Suprapubic skin (tissue), 4 donors: ENCODE measurements at places on chromosomes 2 and 18.
A peak's percentile ranks its signal among the peaks of the same experiment; 100 is the strongest.

GRCh38 chr2:53286345-53286744 lies 481.3 kb upstream of the CHAC2 start:
- DNase-seq: no peak

DNA sequence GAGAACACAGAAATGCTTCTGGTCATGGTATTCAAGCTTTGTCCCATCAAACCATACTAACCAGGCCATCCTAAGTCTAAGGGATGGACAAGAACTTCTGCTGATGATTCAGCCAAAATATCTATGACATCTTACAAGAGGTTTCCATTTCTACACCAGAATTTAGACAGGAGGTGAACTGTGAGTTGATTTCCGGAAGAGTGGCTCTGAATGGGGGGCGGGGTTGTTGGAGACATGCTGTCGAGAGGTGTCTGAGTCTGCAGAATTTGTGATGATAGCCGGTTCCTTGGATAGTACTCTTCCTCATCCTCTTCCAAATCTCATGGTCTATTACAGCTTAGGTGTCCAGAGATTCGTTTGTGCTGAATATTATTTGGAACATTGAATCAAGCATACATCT lies 408.7 kb upstream of the TCF4 start:
- DNase-seq: no peak

GRCh38 chr18:22844190-22844589 lies 88.9 kb upstream of the RBBP8 start:
- DNase-seq: no peak

GRCh38 chr2:68245066-68245465 lies 7.3 kb downstream of the PPP3R1 start:
- DNase-seq: no peak

- DNase-seq: no peak
These were observed 180.1 kb upstream of the OSR1 start for GRCh38 chr2:19538411-19538963.

DNA sequence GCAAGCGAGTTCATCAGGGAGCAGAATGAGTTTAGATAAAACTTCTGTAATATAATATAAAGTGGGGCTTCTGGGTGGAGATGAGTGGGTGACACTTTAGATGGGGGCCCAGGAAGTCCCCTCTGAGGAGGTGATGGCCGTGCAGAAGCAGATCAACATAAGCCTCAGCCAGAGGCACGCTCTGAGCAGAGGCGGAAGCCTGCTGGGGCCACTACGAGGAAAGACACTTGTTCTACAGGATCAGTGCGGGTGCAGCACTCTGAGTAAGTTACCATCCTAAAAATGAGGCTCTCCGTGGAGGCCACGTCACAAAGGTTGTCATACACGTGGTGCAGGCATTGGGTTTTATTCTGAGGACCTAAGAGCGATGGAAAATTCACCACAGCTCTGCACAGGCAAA lies 22.3 kb downstream of the TMEM18 start:
- DNase-seq: no peak

GRCh38 chr2:194567661-194568017 lies 1089.4 kb upstream of the SLC39A10 start:
- DNase-seq: no peak

DNA sequence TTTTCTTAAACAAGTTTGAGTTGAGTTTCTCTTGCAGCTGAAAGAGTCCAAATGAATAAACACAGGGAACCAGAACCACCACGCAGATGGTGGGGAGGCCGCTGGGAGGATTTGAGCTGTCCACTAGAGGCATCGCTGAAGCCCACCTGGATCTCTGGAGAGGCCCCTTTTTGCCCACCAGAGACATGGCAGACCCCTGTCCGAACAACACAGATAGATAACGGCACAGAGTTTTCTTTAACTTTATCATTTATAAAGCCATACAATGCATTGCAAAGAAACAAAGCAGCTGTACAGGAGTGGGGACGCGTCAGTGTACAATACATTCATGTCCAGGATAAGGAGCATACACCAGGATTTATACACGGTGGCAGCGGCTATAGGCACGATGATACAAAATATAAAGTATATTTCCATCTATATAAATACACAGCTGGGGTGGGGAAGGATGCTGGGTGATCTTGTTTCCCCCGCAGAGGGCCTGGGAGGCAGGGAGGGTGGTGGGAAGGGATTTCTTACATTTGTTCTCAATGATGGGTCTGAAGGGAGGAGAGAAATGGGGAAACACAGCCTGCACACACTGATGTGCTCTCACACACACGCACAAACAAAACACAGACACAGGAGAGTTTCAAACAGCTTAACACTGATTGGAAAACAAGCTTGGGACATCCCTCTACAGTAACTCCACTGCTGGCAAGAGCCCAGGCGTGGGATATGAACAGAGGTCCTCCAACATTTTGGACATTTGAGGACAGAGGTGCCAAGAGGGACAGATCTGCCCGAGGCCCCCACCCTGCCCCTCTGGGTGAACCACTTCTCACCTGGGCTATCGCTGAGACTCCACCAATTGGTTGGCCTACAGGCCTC lies 203.0 kb downstream of the TNS1 start:
- peak; percentile 61 for DNase-seq

GRCh38 chr2:33395655-33396249 lies 80.7 kb upstream of the RASGRP3 start:
- no peak for DNase-seq

DNA sequence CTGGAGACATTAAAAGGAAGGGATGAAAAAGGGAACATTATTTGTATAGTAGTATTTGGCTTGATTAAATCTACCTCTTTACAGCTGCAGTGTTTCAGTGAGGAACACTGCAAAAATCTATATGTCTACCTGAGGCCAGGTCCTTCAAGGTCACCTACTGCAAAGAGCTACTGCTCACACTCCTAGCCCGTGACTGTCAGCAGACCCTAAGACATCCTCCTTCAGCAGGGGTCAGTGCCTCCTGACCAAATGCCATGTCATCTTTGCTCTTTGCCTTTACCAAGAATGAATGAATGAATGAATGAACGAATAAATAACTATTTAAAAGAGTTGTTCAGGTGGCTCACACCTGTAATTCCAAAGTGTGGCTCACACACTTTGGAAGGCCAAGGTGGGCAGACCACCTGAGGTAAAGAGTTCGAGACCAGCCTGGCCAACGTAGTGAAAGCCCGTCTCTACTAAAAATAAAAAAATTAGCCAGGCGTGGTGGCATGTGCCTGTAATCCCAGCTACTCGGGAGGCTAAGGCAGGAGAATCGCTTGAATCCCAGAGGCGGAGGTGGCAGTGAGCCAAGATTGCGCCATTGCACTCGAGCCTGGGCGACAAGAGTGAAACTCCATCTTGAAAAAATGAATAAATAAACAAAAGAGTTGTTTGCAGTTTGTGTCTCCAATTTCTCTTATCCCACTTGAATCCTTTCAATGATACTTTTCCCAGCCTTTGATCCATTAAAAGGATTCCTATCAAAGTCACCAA lies 84.3 kb upstream of the GRB14 start:
- no peak for DNase-seq

GRCh38 chr2:77862120-77862519 lies 339.9 kb upstream of the LRRTM4 start:
- DNase-seq: no peak

GRCh38 chr2:3101016-3101942 lies 276.3 kb downstream of the EIPR1 start:
- DNase-seq: no peak

DNA sequence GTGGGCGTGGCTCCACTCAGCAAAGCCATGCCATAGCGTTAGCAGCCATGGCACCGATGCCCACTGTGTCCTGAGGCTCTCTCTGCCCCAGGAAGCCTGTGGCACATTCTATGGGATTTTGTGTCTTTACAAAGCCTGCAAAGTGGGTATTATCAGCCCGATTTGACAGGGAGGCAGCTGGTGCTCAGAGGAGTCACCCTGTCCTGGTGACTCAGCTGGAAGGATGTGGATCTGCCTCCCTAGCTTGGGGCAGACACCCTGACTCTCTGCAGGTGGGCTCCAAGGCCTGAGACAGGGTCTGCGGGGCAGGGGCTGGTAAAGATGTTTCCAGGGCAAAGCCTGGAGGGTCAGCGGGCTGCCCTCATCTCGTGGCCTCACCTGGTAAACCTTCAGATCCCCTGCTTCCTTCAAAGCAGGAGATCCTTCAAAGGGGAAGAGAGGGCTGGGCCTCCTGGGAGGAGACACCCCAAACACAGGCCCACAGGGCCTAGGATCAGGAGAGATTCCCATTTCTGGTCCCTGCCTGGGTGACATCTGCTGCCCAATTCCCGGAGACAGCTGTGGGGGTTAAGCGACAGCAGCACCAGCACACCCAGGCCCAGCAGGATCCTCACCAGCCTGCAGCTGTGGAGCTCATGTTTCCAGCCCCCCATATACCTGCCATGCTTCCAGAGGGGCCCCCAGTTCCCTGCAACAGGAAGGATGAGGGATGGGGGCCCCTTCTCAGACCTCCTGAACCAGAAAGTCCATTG lies 3.0 kb upstream of the ASB1 start:
- no peak for DNase-seq

DNA sequence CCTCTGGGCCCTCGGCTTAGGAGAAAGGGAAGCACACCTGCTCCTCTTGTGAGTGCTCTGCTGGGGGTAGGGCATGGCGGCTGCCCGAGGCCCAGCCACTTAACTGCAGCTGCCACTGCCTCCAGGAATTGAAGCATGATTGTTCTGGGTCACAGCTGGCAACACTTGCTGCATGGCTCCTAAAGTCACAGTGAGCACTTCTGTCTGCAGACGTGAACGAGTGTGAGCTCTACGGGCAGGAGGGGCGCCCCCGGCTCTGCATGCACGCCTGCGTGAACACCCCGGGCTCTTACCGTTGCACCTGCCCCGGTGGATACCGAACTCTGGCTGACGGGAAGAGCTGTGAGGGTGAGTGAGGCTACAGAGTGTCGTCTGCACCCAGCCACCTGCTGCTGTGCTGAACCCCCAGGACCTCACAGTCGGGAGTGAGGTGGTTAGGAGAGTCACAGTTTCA lies 44.4 kb downstream of the FBLN7 start:
- no peak for DNase-seq

- DNase-seq: no peak
These were observed 114.2 kb downstream of the FHOD3 start for GRCh38 chr18:36411745-36412168.

DNA sequence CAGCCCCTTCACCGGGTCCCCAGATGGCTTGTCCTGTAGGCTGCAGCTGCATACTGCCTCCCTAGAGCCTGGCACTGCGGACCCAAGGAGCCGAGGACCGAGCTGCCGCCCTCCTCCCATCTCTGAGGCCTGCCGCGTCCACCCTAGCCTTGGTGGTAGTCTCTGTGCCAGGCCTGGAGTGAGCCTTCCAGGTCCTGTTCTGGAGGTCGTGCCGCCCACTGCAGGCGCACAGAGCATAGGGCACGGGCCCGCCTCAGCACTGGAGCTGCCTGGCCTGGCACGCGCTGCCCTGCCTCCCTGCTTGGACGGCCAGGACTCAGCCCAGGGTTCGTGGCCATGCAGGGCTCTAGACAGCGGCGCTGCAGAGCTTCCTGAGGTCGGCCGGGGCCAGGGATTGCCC lies 239.5 kb downstream of the DCDC2C start:
- DNase-seq: no peak

DNA sequence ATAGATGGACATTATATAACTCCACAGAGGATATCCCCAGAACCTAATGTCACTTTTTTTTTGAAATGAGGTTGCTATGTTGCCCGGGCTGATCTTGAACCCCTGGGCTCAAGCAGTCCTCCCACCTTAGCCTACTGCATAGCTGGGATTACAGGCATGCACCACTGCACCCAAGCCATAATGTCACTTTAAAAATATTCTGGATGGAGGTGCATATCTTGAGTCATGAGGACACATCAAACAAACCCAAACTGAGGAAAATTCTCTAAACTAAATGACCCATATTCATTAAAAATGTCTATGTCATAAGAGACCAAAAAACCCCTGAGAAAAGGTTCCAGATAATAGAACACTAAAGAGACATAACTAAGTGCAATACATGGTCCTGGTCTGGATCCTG lies 36.3 kb downstream of the OSGEPL1 start:
- DNase-seq: no peak

DNA sequence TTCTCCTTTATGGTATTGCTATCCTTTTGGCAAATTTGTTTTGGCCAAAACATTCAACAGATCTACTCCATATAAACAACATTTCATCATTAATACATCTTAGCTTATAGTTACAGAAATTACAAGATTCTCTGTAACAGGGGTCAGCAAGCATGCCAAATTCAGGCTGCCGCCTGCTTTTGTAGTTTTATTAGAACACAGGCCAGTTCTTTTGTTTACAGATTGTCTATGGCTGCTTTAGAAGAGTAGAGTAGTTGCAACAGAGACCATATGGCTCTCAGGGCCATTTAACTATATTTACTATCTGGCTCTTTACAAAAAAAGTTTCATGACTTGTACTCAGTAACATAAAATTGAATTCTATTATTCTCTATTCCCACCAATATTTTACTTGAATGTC lies 53.9 kb downstream of the LNPK start:
- no peak for DNase-seq

DNA sequence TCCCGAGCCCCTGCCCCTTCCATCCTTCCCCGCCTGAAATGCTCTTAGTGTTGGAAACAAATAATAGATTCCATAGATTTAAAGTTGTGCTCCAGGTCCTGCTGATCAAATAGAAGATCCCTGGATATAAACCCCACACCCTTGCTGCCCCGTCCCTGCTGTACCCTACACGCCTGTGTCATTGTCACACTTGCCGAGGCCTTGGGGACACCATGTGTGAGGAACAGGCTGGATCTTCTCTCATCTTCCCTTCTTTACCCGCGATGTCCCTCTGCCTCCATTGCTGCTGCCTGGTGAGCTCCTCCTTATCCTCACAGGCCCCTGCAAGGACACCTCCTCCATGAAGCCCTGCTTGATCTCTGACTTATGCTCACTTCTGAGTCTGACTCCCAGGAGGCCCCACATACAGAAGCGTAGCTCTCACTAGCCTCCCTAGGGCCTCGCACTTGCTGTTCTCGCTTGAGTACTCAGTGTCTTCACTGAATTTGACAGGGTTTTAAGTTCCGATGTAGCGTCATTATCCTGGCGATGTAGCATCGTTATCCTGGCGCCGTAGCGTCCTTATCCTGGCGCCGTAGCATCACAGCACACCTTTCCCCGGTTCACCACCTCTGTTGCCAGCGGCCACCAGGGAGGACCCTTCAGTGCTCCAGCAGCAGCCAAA lies 221.9 kb downstream of the NDUFA10 start:
- DNase-seq: no peak

GRCh38 chr2:53724536-53724935 lies 43.1 kb upstream of the CHAC2 start:
- no peak for DNase-seq

- DNase-seq: peak; percentile 66
These were observed 773 bp downstream of the CMPK2 start for GRCh38 chr2:6864923-6865345.

DNA sequence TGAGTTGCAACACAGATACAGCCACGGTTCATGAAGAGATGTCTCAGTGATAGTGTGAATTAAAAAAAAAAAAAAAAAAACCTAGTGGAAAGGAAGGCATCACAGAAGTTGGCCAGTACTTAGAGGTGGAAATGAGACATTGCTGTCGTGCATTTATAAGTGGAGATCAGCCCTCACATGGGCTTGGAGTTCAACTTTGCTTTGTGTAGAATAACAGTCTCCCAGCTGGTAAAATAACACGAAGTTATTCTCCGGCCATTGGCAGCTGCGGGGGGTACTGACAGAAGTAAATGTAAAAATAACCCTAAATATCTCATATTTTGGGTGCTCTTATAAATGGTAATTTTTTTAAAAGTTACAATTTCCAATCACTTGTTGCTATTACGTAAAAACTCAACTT lies 98.8 kb upstream of the TMEM18 start:
- no peak for DNase-seq
